CD4-positive, alpha-beta T cell (primary cell): ENCODE measurements at places on chromosomes 6 and 20. TPM values are rescaled to one million over a fixed set of nuclear protein-coding genes. Genes with fewer than 3 reads are reported as not detected.
A peak's percentile ranks its signal among the peaks of the same experiment; 100 is the strongest.

Gene TREML2
- 0.78 TPM for total RNA-seq

DNA sequence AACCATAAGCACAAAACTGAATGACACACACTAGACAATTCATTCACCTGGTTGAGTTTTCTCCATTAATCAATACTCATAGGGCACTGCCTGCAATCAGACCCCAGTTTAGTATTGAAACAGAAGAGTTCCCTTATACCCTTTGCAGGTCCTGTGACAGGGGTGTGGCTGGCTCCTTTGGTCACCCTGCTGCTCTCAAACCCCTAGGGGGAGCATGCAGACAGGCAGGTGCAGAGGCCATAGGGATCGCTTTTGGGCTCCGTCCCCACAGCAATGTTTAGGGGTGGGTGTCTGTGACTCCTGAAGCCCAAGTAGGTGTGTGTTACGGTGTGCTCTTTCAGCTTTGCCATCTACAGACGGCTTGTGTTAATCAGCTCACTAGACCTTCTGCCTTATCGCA, 210.4 kb downstream of the CENPW start:
- H3K4me1 ChIP-seq = no peaks in the 10 kb centered on the region
- H3K36me3 ChIP-seq = no peaks in the 10 kb centered on the region
- H3K4me3 ChIP-seq = no peak overlapping the region
- H3K27me3 ChIP-seq = no peaks in the 10 kb centered on the region
- no peak overlapping the region for H3K27ac ChIP-seq

- H3K36me3 ChIP-seq = no peaks in the 10 kb centered on the region
- DNase-seq = no peak
- peaks cover 28% of the 10 kb centered on the region for H3K4me1 ChIP-seq
- peak overlapping the region; percentile 72 for H3K27ac ChIP-seq
Measured at GRCh38 chr6:127343809-127344659, 625 bp upstream of the ECHDC1 start.

- no peaks in the 10 kb centered on the region for H3K27me3 ChIP-seq
- H3K4me3 ChIP-seq = no peak overlapping the region
- H3K36me3 ChIP-seq = no peaks in the 10 kb centered on the region
- H3K4me1 ChIP-seq = no peaks in the 10 kb centered on the region
Measured at GRCh38 chr20:49999329-49999728, 16.5 kb downstream of the SNAI1 start.

DNA sequence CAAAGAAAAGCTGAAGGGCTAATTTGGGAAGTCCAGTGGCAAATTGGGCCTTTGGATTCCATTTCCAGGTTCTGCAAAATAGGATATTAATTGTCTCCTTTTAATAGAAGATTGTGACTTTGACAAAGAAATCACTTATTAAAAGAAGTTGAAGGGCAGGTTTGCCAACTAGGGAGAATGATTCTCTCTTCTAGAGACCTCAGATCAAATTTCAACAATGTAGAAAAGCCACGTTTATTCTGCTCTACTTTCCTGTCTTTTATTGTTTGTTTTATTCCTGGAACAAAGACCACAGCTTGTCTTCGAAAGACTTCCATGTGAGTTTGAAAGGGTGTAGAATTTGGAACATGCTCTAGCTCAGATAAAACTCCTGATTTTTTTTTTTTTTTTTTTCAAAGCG, 65.5 kb upstream of the PRL start:
- no peak for DNase-seq
- H3K36me3 ChIP-seq = no peaks in the 10 kb centered on the region
- H3K27me3 ChIP-seq = no peaks in the 10 kb centered on the region
- H3K4me1 ChIP-seq = no peaks in the 10 kb centered on the region

- no peak for DNase-seq
- H3K36me3 ChIP-seq = no peaks in the 10 kb centered on the region
- no peaks in the 10 kb centered on the region for H3K4me1 ChIP-seq
- H3K27ac ChIP-seq = no peak overlapping the region
- H3K4me3 ChIP-seq = no peak overlapping the region
Measured at GRCh38 chr6:72946774-72947173, 278.5 kb downstream of the KHDC1L start.

- H3K4me1 ChIP-seq = no peaks in the 10 kb centered on the region
- no peak overlapping the region for H3K4me3 ChIP-seq
- no peaks in the 10 kb centered on the region for H3K27me3 ChIP-seq
- H3K27ac ChIP-seq = no peak overlapping the region
Measured at GRCh38 chr6:39061182-39061581, 12.6 kb downstream of the GLP1R start.
